ENCODE measurements at places on chromosomes 11 and 22. TPM values are rescaled to one million over a fixed set of nuclear protein-coding genes. Genes with fewer than 3 reads are reported as not detected.

ST14 gene
- total RNA-seq: 0.18 TPM

MIAT gene
- total RNA-seq: 0.26 TPM

POU2AF1 gene
- not detected for total RNA-seq

ALDH3B2 gene
- not detected for total RNA-seq

RFPL1 gene
- total RNA-seq: not detected

DCUN1D5 gene
- 66.5 TPM for total RNA-seq

DGCR6 gene
- total RNA-seq: 0.97 TPM

APOL4 gene
- total RNA-seq: not detected

TRIOBP gene
- 34.6 TPM for total RNA-seq

OR51E2 gene
- not detected for total RNA-seq

C11orf97 gene
- not detected for total RNA-seq

OR51E1 gene
- total RNA-seq: not detected

PTGDR2 gene
- total RNA-seq: 0.09 TPM

PRR5 gene
- total RNA-seq: 15.7 TPM

PGA3 gene
- total RNA-seq: not detected

SPI1 gene
- not detected for total RNA-seq

SLC25A22 gene
- 35.3 TPM for total RNA-seq

MYO18B gene
- total RNA-seq: 0.15 TPM

KIF18A gene
- total RNA-seq: 15.3 TPM

ABCC8 gene
- total RNA-seq: 1.4 TPM

RIMBP3B gene
- 0.67 TPM for total RNA-seq

LRRC10B gene
- 0.11 TPM for total RNA-seq

MOGAT2 gene
- total RNA-seq: not detected

PLAAT5 gene
- total RNA-seq: not detected

OR5B21 gene
- not detected for total RNA-seq

ESAM gene
- total RNA-seq: 12.0 TPM

RPL3 gene
- 1,938 TPM for total RNA-seq

LBHD1 gene
- total RNA-seq: 4.8 TPM

CSNK2A3 gene
- total RNA-seq: 1.9 TPM

ISX gene
- total RNA-seq: not detected

KLHL35 gene
- 1.3 TPM for total RNA-seq

MGAT3 gene
- total RNA-seq: 0.20 TPM

MAFF gene
- total RNA-seq: 14.9 TPM

FBLN1 gene
- 46.6 TPM for total RNA-seq

XKR3 gene
- total RNA-seq: not detected

OR5AR1 gene
- total RNA-seq: not detected

OR56A3 gene
- not detected for total RNA-seq

SCN4B gene
- 0.05 TPM for total RNA-seq

UNC93B1 gene
- 89.7 TPM for total RNA-seq

ATF4 gene
- 314 TPM for total RNA-seq

DGAT2 gene
- total RNA-seq: 1.7 TPM

SEC14L2 gene
- total RNA-seq: 52.1 TPM

SAA4 gene
- not detected for total RNA-seq

GRK3 gene
- 4.3 TPM for total RNA-seq

PARVG gene
- total RNA-seq: not detected

CASP12 gene
- total RNA-seq: not detected

CECR2 gene
- 0.11 TPM for total RNA-seq

AQP11 gene
- total RNA-seq: 1.3 TPM

ENTHD1 gene
- total RNA-seq: not detected

GGT5 gene
- total RNA-seq: 3.7 TPM

SERPIND1 gene
- total RNA-seq: not detected

OR8G1 gene
- total RNA-seq: not detected

ACRV1 gene
- not detected for total RNA-seq

SEPTIN5 gene
- 10.1 TPM for total RNA-seq

XPNPEP3 gene
- total RNA-seq: 5.7 TPM

BCO2 gene
- 1.9 TPM for total RNA-seq

PRODH gene
- total RNA-seq: 1.4 TPM

EXPH5 gene
- total RNA-seq: 0.05 TPM

FGF19 gene
- total RNA-seq: 0.09 TPM

ARSA gene
- 26.5 TPM for total RNA-seq
